ENCODE measurements at places on chromosomes 2 and 18.
A peak's percentile ranks its signal among the peaks of the same experiment; 100 is the strongest.

- no peak for DNase-seq
These were observed 38.5 kb downstream of the HK2 start for GRCh38 chr2:74872389-74872836.

- DNase-seq = peak; percentile 63
These were observed 516.6 kb upstream of the ZEB2 start for GRCh38 chr2:145036421-145037011.

DNA sequence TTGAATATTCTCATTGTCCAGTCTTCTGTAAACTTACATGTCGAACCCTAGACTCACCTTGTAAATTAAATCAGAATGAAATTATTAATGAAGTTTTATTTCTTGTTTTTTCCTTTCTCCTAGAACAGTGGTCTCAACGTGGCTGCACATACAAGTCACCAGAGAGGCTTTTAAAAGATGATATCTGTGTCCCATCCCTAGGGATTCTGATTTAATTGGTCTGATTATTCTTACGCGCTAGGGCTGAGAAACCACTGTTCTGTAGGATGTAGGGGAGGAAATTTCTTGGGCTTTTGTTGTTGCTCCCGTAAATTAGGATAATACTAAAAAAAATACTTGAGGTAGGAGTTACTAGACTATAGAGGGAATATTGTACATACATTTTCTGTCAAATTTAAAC, 32.1 kb downstream of the PPM1B start:
- DNase-seq = no peak

DNA sequence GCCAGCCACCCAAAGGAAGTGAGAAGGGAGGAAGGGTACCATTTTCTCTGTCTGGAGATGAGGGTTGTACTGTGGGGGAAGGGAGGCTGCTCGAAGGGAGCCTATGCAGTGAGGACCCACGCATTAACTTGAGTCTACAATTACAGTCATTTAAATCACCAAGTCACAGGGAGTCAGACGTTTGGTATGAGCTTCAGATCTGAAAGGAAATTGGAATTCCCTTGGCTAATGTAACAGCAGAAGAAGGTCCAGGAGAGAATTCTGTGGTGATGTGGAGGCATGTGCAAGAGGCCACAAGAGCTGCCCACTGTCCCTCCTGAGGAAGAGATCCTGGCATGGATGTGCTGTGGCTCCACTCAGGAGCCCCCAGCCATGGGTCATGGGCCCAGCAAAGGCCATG, 22.5 kb downstream of the DAPL1 start:
- DNase-seq = peak; percentile 35

GRCh38 chr2:233485726-233486125, 80.9 kb downstream of the USP40 start:
- DNase-seq = no peak

GRCh38 chr2:20766213-20766612, 56.7 kb downstream of the LDAH start:
- no peak for DNase-seq

DNA sequence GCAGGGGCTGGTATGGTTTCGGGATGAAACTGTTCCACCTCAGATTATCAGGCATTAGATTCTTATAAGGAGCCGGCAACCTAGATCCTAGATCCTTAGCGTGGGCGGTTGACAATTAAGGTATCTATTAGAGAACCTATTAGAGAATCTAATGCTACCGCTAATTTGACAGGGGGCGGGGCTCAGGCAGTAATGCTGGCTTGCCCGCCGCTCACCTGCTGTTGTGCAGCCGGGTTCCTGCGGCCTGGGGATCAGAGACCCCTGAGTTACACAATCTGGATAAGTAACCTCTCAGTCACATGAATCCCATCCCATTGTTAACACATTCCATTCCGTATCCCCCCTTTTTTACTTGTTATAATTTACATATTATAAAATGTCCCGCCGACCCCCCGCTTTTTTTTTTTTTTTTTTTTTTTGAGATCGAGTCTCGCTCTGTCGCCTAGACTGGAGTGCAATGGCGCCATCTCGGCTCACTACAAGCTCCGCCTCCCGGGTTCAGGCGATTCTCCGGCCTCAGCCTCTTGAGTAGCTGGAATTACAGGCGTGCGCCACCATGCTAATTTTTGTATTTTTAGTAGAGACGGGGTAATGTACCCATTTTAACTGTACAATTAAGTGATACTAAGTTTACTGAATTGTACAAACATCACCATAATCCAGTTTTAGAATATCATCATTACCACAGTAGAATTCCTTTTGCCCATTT, 42.0 kb upstream of the GPD2 start:
- DNase-seq = no peak

DNA sequence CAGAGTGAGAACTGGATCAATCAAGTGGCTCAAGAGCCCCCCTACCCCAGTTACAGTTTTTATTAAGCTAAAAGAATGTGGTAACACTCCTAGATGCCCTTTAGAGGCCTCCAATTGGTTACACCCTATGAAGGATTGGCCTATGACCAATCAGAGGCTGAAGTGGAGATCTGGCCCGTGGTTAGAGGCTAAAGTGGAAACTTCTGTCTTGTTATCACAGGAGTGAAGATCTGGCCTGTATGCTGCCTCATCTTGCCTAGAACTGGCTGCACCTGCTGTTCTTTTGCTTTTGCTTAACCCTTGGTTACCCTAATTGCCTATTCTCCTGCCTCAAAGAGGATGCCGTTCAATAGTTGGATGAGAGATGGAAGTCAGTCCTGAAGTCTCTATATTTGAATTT, 100.1 kb upstream of the MAP2 start:
- no peak for DNase-seq

DNA sequence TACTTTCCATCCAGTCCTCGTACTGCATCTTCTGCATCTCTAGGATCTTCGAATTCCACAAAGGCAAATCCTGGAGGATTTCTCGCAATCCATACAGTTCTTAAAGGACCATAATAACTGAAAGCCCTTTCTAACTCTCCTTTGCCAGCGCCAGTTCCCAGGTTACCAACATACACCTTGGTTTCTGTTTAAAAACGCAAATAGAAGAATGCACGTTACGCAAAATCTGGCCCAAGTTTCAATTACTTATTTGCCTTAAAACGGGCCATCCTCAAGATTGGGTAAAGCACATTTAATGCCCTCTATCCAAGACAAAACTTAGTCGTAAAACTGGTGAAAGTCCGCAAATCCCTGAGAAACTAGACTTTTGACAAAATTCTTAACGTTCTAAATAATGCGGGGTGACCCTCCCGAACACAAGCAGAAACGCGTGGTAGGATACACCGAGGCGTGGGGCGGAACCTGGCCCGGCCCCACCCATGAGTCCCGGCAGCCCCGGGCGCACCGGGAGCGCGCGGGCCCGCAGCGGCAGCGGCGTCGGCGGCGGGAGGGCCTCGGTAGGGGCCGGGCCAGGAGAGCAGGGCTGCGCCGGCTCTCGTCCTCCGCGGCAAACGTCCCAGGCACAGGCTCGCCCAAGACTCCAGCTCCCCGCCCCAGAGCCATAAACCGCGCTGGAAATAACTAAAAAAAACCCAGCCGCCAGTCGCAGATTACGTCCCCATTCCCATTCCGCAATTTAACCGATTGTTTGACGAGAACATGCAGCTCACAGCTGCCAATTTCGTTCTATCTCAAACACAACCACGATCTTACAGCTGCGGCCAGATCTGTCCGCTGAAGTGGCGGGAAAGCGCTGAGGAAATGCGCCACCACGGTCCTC, 910 bp downstream of the SRSF7 start:
- DNase-seq = no peak

GRCh38 chr2:112149194-112149593, 11.0 kb downstream of the FBLN7 start:
- DNase-seq = no peak

GRCh38 chr2:46171411-46171953, 125.7 kb upstream of the EPAS1 start:
- peak; percentile 88 for DNase-seq

GRCh38 chr2:139237023-139237422, 456.8 kb upstream of the NXPH2 start:
- no peak for DNase-seq

GRCh38 chr2:14638488-14638887, 6.0 kb downstream of the LRATD1 start:
- no peak for DNase-seq

- DNase-seq = no peak
These were observed 240.0 kb downstream of the RND3 start for GRCh38 chr2:150247481-150247880.

DNA sequence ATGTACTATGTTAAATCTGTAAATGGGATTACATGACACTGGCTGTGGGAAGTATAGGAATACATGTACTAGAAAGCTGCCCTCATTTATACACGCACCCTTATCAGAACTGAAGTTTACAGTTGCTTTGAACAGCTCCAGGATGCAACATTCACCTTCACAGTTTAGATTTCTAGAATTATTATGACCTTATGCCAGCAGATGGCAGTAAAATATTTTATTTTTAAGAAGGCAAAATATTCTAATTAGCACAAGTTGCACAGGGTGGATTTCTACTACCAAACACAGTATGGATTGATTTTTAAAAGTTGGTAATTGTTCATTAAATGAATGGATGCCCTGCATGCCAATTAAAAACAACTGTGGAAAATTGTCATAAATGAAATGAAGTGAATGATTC, 670.4 kb downstream of the KCNJ3 start:
- DNase-seq = no peak

- no peak for DNase-seq
These were observed 3.6 kb upstream of the PROM2 start for GRCh38 chr2:95270541-95271081.

GRCh38 chr2:67846370-67847070, 216.3 kb downstream of the C1D start:
- DNase-seq = peak; percentile 88

DNA sequence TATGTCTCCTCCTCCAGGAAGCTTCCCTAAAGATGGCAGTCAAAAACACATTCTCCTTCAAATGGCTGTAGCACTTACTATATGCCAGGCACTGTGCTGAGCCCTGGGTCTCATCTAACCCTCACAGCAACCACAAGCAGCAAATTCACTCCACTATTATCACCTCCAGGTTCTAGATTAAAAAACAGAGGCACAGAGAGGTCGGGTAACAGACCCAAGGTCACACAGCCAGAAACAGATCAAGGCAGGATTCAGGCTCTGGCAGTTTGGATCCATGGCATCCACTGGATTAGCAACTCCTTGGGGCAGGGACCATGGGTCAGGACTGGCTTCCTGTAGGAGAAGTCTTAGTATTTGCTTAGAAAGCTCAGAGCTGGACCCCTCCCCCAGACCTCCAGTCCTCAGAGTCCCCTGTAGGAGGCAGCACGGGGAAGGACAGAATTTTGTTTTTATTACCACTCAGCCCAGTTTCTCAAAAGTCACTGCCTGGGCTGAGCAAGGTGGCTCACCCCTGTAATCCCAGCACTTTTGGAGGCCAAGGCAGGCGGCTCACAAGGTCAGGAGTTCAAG, 34.4 kb downstream of the ZFP36L2 start:
- no peak for DNase-seq

DNA sequence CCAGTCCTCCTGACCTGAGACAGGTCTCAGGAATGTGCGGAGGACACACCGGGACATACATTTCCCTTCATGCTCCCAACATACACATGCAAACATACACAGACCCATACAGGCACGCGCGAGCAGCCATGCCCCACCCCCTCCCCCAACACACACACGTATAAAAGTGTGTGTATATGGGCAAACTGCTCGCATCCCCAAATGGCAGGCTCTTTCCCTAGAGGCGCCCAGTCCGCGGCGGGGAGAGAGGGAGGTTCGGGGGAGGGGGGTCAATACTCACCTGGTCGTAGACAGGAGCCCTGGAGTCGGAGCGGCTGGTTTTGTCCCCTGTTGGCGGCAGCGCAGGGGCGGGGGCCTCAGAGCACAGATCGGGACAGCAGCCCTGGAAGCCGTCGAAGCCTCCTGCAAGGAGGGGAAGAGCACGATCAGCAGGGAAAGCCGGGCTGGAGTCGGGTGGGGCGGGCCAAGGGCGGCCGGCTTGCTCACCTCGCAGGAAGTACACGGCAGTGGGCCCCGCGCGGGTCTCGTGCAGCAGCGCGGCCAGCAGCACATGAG, 682 bp downstream of the DUSP2 start:
- DNase-seq = peak; percentile 7

DNA sequence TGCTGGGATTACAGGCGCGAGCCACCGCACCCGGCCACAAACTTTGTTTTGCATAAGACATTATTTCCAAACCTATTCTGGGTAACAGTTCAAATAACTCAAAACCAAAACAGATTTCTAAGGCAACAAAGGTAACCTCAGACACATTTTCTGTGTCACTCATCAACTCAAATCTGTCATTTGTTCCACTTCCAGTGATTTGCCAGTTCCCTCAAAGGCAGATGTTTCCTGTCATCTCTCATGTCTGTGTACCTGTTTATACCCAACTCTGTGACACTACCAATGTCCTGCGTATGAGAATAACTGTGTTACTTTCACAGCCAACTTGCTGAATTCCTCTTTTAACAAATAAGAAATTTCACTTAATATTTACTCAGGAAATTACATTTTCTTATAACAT, 54.4 kb downstream of the SCN3A start:
- DNase-seq = no peak

DNA sequence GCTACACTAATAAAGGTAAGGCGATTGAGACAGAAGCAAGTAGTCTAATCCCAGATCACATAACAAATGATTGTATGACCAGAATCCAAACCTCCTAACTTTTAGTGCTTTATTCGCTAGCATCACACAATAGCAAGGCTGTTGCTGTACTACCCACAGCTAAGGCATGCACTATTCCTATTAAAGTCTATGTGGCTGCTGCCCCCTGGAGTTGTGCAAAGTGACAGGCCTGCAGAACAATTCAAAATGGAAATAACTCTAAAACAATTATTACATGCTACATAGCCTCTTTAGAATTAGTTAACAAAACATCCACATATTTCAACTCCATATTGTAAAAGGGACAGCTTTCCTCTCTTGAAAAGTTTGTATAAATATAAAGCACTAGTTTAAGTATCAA, 6.0 kb downstream of the ERBB4 start:
- no peak for DNase-seq

DNA sequence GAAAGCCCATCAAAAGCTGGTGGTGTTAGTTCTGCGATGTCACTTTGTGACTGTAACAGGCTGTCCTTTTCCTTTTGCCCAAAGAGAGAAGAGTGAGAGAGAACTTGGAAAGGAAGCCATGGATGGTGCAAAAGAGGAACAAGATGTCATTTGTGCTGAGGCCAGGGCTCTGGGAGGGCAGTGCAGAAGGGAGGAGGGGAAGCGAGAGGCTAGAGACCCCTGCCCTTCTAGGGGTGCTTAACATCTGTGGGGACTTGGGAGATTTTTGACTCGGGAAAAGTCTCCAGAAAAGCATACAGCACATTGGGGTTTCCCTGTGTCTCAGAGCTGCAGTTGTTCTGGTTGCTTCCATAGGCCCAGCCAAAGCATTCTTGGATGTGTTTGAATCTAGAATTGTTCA, 49.6 kb downstream of the ZBTB7C start:
- DNase-seq = no peak

- DNase-seq = no peak
These were observed 31.6 kb downstream of the STK39 start for GRCh38 chr2:168215813-168216212.

DNA sequence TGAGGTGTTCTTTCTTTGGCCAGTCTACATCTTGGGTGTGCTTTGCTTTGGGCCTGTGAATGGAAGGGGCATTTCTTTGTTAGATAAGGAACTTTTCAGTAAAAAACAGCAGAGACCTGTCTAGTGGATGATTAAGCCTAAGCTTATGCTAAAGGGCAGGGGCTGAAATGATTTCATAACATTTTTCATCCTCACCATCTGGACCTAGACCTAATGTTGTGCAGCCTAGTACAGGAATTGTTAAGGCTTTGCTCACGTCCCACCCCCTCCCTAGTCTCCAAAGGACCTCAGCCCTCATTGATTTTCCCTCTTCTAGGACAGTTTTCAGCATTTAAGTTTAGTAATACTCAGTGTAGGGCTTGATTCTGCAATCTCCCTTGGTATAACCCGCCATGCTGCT, 111.8 kb downstream of the PRKCE start:
- no peak for DNase-seq
